ENCODE measurements at places on chromosomes 5 and 9. TPM values are rescaled to one million over a fixed set of nuclear protein-coding genes. Genes with fewer than 3 reads are reported as not detected.

The GMCL2 gene
- not detected for total RNA-seq

The GARIN3 gene
- not detected for total RNA-seq

The ADAM19 gene
- total RNA-seq: 1.1 TPM

The GGTA1 gene
- not detected for total RNA-seq

The NUDT2 gene
- total RNA-seq: 63.5 TPM

The CYSRT1 gene
- 6.0 TPM for total RNA-seq

The MARCOL gene
- not detected for total RNA-seq

The BTNL9 gene
- total RNA-seq: not detected

The MCC gene
- total RNA-seq: 62.4 TPM

The OTP gene
- total RNA-seq: not detected

The COX7C gene
- 301 TPM for total RNA-seq

Data from tracheal epithelial cell (primary cell).